ENCODE measurements at places on chromosomes 1 and 21. TPM values are rescaled to one million over a fixed set of nuclear protein-coding genes. Genes with fewer than 3 reads are reported as not detected.

IFI44 gene
- 2.9 TPM for total RNA-seq

TAS1R1 gene
- total RNA-seq = 0.11 TPM

GRCh38 chr1:27267153-27267552 is 32.7 kb downstream of the WDTC1 start:
- H3K27ac ChIP-seq = no peak overlapping the region
- DNase-seq = no peak
- H3K27me3 ChIP-seq = no peaks in the 10 kb centered on the region
- H3K4me1 ChIP-seq = no peaks in the 10 kb centered on the region
- H3K4me3 ChIP-seq = no peak overlapping the region

DNA sequence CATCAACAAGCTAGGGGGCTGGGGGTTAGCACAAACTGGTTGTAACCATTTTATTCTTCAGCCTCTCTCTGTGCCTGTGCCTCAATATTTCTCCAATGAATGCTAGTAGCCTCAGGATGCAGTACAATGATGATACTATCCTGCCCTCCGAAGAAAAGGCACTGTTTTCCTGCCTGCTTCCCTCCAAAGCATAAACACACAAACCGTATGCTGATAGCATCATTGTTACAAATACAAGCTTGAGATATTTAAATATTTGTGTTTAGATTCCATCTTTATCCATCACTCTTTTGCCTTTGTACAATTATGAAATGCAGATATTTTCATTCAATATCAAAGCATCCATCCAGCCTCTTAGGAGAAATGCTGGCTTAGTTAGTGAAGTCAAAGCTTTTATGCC is 404.8 kb downstream of the DUSP10 start:
- peaks cover 8% of the 10 kb centered on the region for H3K36me3 ChIP-seq
- no peak overlapping the region for H3K4me3 ChIP-seq
- H3K27ac ChIP-seq = no peak overlapping the region
- peaks cover 34% of the 10 kb centered on the region for H3K4me1 ChIP-seq
- DNase-seq = no peak

DNA sequence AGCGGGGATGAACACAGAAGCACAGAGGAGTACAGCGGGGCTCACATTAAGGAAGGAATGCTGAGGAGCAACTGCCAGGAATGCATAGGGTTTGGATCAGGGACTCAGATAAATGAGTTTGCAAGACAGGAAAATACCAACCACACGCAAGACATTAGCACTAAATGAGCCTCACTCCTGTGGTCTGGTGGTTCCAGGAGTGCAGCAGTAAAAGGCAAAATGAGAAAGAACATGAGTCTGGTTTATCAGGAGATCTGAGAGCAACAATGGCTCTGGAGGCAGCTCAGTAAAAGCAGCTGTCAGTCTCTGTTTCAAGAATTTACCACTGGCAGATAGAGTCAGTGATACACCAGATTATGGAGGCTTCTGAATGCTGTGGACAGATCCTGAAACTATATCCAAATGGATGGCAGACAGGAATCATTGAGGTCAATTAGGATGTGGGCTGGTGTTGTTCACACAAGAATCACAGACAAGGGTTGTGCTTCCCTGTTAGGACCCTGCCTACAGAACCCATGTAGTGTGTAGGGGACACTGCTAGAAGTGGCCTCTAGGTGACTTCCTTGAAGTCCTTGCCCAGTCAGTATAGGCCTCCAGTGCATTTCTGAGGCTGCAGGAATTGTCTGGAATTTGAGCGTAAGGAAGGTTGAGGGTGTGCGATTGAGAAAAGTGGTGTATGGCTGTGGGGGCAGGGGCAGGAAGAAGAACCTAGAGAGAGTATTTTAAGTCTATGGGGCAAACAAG is 50.3 kb downstream of the CASQ2 start:
- no peak overlapping the region for H3K27ac ChIP-seq
- DNase-seq = no peak
- no peaks in the 10 kb centered on the region for H3K4me1 ChIP-seq
- no peaks in the 10 kb centered on the region for H3K36me3 ChIP-seq
- peaks cover 33% of the 10 kb centered on the region for H3K27me3 ChIP-seq
